ENCODE measurements at places on chromosomes 3 and 15. TPM values are rescaled to one million over a fixed set of nuclear protein-coding genes. Genes with fewer than 3 reads are reported as not detected.
A peak's percentile ranks its signal among the peaks of the same experiment; 100 is the strongest.

Gene TRIM59
- 32.5 TPM for total RNA-seq

Gene PPP1R14D
- not detected for total RNA-seq

DNA sequence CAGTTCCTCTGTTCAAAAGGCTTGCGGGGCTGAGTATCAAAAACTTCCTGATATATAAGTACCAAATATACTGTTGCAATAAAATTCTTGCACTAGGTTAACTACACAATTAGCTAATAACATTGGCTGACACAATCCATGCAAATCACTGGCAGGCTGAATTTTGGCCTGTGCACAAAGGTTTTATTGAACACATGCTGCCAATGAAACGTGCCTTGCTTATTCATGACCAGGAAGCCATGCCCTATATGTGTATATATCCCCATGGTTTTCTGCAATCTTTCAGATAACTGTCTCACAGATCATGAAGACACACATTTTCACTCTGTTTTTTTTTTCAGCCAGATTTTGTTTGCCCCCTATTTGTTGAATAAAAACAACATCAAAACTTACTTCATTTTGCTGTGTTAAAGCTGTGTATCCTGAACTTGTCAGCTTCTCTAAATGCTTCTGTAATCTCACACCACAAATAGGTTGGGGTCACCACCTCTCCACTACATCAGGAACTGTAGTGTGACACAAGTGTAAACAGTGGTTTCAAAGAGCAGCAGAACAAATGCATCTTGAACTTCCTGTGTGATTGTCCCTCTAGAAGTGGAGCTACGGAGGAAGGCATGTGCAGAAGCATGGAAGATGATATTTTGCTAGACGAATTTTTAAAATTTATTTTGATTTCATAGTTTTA lies 920.7 kb upstream of the NR2F2 start:
- DNase-seq, result peak; percentile 52

Gene LTF
- total RNA-seq, result not detected

DNA sequence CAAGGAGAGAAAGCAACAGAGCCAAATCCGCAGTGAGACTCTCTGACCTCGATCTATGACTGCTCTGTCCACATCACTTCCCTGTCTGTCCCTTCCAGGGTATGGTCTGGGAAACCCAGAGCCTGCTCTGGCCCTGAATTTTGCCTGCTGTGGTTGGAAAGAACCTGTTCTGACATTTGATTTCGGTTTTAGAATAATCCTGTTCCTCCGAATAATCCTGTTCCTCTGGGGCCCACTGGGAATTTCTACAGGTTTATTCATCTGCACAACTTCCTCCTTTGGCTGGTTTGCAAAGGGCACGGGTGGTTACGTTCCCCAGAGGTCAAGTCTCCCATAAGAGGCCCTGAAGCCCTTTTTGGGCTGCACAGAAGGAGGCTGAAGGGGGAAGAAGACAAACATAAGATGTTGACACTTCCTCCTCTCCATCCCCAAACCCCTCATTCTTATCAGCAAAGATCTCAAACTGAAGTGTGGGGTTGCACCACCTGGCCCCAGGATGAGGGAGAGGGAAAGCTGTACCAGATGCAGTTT lies 10.6 kb downstream of the LAMP3 start:
- no peak for DNase-seq

- no peak for DNase-seq
These were observed 917.7 kb downstream of the IGSF11 start for GRCh38 chr3:118116991-118117390.

Gene NTRK3
- not detected for total RNA-seq

Gene PIK3R4
- 23.0 TPM for total RNA-seq

- DNase-seq, result no peak
These were observed 68.2 kb downstream of the SUMF1 start for GRCh38 chr3:4398941-4399245.

DNA sequence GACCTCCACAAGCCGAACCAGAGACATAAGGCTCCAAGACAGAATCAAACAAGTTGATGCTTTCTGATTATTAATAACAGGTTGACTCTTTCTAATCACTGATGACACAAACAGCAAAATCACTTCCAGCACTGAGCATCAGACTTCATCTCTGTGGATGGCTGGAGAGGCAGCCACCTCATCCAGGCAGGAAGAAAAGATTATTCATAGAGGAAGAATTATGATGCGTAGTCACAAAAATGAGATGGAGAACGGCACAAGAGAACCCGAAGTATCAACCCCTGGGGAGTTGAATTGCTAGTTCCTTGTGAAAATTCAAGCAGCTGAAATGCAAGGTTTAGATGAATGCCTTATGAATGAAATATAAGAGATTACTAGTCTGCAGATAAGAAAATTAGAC lies 49.9 kb upstream of the LMCD1 start:
- peak; percentile 10 for DNase-seq

Gene GREM1
- 0.44 TPM for total RNA-seq

DNA sequence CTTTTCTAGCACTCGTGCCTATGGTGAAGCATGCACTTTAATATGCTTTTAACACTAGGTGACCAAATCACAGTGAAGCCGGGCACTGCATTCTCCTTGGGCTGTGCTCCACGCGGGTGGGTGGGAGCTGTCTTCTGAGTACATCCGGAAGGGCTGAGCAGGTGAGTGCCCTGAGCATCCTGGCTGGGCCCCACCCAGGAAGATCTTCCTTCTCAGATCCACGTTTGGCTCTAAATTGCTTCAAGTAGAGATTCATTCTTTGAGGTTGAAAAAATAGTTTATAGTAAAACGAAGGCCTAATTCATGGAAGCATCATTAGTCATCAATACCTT lies 73.9 kb upstream of the BLM start:
- DNase-seq, result no peak

DNA sequence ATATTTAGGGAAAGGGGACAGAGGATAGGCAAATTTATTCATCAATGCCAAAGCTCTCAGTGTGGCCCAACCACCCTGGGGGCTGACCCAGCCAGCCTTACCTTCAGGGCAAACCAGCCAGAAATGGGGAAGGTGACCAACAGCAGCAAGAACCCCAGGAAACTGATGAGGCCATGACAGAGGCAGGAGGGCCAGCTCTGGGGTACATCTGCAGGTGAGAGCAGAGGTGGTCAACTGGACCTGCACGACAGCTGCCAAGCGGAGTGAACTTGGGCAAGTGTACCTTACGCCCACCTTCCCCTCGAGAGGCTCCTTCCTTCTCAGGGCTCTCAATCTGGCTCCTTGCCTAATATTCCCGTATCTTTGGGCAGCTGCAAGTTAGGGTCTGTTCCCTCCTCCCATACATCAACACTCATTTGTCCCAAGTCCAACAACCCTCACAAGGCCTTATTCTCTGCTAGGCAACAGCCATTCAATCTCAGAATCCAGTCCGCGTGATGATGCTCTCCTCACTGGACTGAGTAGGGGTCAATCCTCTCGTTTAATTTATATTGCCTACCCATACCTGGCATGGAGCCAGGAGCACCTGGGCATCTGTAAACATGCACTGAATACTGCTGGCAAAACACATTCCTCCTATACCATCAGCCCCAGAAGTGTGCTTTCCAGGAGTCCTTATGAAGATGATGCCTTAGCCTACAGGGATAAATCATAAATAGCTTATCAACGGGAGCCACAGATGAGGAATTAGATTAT lies 1.7 kb downstream of the STOML1 start:
- no peak for DNase-seq

DNA sequence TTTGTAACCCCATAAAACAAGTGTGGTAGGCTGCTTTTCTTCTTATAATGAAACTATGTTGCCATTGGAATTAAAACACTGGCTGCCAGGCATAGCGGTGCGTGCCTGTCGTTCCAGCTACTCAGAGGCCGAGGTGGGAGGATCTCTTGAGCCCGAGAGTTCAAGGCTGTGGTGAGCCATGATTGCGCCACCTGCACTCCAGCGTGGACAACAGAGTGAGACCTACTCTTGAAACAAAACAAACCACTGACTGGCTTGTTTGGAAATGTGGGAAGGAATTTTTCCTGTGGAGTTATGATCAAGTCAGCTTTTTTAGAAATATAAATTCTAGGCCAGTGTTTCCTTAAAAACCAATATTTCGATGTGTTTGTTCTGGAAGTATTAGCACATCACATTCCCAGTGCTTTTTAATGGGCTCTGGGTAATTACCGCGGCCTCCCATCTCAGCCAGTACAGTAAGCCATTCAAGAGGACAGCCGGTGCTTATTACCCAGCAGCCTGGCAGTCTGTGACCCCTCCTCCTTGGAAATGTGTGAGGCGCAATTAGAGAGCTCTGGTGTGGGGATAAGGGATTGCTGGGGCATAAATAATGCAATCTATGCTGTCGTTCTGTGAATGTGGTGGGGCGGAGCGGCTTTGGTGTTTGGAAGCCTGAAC lies 58.3 kb upstream of the TRAK1 start:
- DNase-seq, result peak; percentile 66

- no peak for DNase-seq
These were observed 22.4 kb downstream of the DUOX2 start for GRCh38 chr15:45091576-45091975.

DNA sequence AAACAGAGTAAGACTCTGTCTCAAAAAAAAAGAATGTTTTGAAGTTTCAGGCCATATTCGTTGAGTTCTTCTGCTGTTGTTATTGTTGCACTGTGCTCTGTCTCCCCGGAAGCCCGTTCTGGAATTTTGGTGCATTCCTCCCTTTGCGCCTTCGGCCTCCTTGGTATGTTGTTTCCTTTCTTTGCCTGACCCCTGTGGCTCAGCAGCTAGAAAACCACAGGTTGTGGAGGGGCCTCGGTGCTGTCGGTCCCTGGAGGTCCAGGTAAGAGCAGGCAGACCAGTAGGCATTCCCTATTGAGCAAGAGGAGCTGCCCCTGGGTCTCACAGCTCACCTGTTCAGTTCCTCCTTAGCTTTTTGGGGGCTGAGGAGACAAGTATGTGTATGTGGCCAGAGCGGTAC lies 51.0 kb upstream of the DLG1 start:
- no peak for DNase-seq

DNA sequence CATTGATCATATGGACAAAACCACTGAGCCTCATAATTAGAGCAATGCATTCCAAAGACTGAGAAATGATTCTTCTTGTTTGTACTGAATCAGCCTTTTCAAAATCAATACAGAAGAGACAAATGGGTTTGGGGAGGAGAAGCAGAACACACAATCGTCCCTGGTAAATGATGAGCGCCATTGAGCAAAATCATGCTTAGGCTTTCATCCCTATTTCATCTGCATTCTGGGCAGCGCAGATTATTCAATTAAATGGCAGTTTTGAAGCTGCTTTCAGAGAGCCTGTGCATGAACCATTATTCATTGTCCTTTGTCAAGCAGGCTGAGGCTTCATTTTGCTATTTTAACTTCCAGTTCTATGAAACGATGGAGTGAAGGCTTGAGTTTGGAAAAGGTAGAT lies 371.9 kb downstream of the CACNA2D3 start:
- DNase-seq, result no peak

DNA sequence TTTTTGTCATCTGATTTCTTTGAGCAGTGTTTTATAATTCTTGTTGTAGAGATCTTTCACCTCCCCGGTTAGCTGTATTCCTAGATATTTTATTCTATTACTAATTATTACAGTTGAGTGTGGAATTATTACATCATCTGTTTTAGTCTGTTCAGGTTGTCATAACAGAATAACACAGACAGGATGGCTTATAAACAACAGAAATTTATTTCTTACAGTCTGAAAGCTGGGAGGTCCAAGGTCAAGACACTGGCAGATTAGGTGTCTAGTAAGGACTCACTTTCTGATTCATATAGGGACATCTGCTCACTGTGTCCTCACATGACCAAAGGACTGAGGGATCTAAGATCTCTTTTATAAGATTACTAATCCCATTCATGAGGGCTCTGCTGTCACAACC lies 121.3 kb upstream of the THBS1 start:
- peak; percentile 26 for DNase-seq

Gene WDR93
- not detected for total RNA-seq

DNA sequence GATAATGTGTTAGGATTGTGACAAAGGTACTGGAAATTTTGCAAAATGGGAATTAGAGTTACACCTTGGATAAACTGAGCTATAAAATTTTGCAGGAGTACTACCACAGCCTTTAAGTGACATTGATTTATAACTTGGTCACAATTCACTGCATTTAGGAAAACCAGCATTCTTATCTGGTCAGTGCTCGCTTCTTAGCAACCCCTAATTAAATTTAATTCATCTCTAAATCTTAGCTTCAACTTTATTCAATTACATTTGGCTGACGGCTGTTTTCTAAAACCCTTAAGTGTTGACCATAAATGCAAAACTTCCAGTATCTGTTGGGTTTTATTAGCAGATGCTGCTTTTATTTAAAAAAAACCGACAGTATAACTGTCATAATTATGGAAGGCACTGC lies 31.3 kb downstream of the TFRC start:
- no peak for DNase-seq

DNA sequence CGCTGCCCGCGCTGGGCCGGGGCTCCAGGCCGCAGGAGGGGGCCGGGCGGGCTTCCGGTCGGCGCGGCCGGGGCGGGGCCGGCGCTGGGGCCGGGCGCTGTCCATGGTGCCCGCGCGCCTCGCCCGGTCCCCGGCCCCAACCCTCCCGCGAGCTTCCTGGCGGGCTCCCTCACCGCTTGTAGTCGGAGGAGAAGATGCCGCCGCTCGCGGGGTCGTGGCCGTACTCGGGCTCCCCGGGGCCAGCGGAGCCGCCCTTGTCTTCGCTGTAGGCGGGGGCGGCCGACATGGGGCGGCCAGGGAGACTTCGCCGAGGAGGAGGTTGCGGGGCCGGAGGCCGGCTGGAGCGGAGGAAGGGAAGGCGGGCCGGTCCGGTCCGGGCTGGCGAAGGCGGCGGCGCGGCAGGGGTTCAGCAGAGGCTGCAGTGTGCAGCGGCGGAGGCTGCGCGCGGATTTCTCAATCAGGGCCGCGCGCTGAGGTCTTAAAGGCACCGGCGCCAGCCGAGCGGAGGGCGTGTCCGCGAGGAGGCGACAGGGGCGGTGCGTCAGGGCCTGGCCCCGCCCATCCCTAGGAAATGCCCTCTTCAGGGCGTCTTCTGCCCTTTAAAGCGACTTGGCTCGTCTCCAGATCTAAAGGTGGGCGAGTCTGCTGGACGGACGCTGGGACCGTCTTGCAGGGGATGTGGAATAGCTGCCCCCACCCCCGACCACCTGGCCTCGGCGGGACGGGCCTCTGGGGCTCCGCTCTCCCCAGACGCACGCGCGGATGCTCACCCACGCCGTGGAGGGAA lies at the start of gene AP3B2:
Gene AP3B2 (minus strand): TSS at position 455 of the 787 bp plus-strand sequence. CDS start 169 bp downstream, at position 286.
- peak; percentile 41 for DNase-seq

Gene MAP6D1
- total RNA-seq, result 3.2 TPM

Gene CD80
- total RNA-seq, result not detected

DNA sequence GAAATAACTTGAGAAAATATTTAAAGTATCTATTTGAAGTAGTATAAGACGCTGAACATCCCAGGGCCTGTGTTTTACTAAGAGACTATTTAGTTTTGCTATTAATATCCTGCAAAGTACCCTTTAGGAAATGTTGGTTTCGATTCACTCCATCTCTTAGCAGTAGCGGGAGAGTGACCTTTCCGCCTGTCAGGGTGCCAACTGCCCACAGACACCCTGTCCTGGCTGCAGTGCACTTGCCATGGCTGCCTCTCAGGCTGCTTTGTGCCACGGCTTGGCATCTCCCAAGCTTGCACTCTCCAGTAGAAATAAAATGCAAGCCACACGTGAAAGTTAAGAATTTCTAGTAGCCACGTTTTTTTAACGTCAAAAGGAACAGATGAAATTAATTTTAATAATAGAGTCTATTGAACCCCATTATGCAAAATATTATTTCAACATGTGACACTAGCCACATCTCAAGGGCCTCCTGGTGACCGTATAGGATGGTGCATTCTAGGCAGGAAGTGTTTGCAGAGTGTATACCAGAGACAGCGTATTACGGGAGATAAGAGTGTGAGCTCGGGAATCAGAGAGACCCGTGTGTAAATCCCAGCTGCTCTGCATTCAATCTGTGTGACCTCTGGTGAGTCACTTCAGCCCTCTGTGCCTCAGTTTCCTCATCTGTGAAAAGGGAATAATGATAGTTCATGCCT lies 19.8 kb downstream of the ADAMTS9 start:
- DNase-seq, result no peak
